NCI-H526 (cell line): ENCODE measurements at places on chromosomes 12 and 14.

DNA sequence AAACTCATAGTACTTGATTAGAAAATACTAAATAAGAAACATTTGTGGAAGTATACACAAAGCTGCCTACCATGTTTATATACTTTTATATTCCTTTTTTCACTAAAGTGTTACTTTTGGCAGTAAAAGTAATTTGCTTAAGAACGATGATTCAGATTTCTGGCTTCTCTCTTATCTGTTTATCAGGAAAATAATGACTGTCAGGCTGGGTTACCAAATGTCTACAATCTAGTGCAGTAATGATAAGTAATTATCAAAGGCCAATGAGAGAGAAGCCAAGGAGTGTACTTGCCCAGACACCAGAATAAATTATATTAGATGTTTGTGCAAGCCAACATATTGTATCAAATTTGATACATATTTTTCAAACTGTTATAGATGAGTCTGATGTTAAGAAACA, 113.4 kb downstream of the RALGAPA1 start:
- DNase-seq: no peak

DNA sequence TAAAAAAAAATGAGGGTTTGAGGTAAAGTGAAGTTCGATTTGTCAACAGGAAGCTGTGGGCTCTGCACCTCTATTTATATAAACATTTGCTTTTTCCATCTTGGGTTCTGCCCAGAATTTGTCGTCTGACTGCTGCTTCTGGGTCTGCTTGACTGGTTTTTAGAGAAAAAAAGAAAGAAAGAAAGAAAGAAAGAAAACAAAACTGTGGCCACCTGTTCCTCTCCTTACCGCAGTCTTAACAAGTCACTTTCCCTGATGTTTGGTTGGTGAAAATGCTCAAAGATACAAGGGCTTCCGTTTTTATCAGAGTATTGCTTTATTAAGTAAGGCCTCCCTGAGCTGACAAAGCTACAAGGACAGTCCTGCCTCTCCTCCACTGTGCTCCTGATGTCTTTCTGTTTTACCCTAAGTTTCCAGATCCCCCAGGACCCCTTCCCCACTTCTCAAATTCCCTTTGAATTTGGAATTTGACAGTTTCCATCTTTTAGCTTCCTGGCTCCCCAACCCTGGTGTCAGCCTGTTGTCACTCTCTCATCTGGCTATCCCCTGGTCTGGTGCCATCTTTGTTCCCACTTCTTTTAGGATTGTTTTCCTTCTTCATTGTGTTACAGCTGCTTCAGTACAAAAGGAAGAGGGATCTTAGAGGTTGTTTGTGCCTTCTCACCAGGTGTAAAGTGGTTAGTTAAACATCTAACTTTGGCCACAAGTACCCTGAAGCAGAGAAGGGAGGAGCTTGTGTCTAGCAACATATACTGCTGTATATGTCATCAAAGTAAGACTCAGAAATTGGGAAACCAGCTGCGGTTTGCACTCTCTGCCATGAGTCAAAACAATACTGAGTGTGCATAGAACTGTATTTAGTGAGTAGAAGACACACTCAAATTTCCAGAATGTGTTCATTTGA, 18.0 kb downstream of the MFAP5 start:
- no peak for DNase-seq

GRCh38 chr14:55448141-55448614, 7.8 kb upstream of the TBPL2 start:
- no peak for DNase-seq

GRCh38 chr12:76374386-76375020, 26.3 kb upstream of the BBS10 start:
- DNase-seq: no peak

DNA sequence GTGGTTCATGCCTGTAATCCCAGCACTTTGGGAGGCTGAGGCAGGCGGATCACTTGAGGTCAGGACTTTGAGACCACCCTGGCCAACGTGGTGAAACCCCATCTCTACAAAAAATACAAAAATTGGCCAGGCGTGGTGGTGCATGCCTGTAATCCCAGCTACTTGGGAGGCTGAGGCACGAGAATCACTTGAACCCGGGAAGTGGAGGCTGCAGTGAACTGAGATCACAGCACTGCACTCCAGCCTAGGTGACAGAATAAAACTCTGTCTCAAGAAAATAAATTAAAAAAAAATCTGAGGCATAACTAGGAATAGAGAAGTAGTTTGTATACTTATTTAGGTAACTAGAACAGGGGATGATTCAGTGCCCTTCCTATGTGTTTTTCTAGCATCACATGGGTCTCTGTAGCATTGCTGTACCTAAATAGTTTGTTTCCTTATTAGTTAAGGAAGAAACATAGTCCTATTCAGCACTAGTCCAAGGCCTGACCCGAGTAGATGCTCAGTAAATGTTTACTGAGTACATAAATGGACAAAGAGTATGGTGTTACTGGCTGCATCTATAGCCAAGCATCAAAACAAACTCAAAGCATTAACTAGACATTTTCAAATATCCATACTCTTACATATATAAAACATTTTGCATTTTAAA, 21.7 kb downstream of the TAOK3 start:
- DNase-seq: no peak
